Tongue (tissue), 3 donors: ENCODE measurements at places on chromosomes 12 and 14. TPM values are rescaled to one million over a fixed set of nuclear protein-coding genes. Genes with fewer than 3 reads are reported as not detected.

The GTF2H3 gene
- total RNA-seq = 59.3 TPM

The PNMA1 gene
- total RNA-seq = 20.9 TPM

The MAP3K9 gene
- total RNA-seq = 6.7 TPM

The PFKM gene
- 624 TPM for total RNA-seq

The VRTN gene
- total RNA-seq = not detected

The ABCC9 gene
- 121 TPM for total RNA-seq

The STON2 gene
- total RNA-seq = 91.2 TPM

The VWF gene
- total RNA-seq = 101 TPM

The TMEM260 gene
- total RNA-seq = 15.7 TPM

The WASHC4 gene
- 96.8 TPM for total RNA-seq

GRCh38 chr14:32947792-32948191 is 9.1 kb downstream of the NPAS3 start:
- peak; percentile 40 for DNase-seq

DNA sequence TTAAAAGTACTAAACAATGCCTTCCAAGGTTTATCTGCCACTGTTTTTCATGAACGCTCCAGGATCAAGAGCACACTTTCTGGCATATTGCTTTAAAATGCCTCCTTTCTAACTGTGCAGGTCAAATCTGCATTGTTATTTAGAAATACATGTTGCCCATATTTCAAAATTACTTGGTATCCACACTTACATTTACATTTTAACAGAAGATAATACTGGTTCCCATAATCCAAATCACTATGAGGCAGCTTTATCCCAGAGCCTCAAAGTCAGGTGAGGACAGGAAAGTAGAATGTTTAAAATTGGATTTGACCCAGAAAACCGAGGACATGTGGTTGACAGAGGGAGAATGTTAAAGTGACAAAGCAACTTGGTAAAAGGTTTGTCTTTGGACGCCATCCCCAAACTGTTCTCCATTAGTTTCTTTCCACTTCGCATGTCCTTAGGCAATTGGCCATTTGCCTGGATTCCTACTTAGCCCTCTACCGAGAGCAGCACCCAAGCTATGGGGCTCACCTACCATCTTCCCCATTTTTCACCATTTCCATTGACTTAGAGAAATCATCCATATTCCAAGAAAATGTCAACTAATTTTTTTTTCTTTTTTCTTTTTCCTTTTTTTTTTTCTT is 353.0 kb downstream of the PAWR start:
- DNase-seq = no peak

DNA sequence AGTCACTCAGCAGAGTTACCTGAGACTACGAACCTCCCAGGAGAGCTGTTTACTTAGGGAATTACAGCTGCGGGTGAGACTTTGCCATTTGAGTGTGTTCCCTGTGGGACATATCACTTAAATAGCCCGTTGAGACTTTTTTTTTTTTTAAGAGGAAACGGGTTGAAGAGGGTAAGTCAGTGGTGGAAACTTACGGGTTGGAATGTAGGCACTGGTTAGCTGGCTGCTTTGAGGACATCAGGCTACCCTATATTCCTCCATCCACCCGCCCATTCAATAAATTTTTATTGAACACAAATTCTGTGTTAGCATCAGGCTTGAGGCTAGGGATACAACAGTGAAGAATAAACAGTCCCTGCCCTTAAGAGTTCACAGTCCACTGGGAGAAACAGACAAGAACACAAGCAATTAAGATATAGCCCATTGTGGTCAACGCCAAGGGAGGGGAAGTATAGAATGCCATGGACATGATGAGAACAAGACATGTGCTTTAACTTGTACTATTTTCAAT is 88.1 kb upstream of the CPSF6 start:
- peak; percentile 52 for DNase-seq

DNA sequence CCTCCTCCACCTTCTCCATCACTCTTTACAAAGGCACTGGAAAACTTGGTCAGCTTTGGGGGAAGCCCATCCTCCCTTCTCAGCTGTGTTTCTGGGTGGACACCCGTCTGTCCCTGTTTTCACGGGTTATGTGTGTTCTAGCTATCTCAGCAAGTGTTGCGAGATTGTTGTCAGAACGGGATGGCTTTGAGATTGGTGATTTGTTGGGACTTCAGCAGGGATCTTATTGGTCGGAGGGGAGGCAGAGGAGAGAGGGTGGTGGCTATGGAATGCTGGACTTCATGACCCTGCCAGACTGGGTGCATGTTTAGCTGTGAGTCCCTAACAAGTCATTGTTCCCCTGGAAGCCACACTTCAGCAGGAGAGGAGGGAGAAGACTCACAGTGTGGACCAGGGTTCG is 2.1 kb downstream of the USP5 start:
- DNase-seq = no peak

GRCh38 chr12:104522985-104523722 is 66.4 kb downstream of the CHST11 start:
- peak; percentile 28 for DNase-seq

DNA sequence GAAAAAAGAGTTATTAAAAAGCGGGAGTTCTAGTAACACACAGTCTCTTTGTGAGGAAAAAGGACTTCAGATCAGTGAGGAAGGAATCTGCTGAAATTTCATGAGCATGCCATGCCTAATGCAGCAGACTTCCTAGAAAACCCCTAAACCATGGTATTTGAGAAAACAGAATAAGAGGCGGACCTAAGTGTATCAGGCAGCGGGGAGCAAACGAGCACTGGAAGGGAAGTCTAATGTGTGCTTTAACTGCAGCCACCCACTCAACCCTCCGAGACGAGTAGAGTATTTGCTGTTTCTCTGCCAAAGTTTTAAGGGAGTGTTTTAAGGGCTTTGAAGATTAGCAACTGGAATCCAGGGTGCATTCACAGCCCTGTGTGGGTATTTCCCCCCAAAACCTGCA is 36.5 kb downstream of the ACADS start:
- peak; percentile 52 for DNase-seq

GRCh38 chr14:64995291-64995690 is 8.6 kb downstream of the FNTB start:
- no peak for DNase-seq

DNA sequence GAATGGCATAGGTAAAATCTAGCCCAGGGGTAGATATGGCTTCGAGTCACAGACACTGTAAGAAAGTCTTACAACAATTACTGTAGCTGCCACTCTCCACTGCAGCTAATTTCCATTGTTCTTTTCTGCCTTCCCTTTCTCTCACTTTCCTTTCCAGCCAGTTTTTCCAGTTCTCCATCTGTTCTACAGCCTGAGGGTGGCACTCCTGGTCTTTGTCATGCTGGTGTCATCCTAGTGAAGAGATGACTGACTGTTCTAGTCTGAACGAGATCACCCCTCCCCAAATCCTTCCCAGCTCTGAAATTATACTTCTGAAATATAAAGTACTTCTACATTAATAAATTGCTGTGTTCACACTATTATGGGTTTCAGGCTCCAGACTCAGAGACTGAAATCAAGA is 74.2 kb upstream of the CSRP2 start:
- peak; percentile 38 for DNase-seq

GRCh38 chr14:104778694-104779331 is 16.7 kb downstream of the AKT1 start:
- DNase-seq = no peak

- DNase-seq = no peak
These were observed 365.5 kb downstream of the ETNK1 start for GRCh38 chr12:22990501-22990900.

DNA sequence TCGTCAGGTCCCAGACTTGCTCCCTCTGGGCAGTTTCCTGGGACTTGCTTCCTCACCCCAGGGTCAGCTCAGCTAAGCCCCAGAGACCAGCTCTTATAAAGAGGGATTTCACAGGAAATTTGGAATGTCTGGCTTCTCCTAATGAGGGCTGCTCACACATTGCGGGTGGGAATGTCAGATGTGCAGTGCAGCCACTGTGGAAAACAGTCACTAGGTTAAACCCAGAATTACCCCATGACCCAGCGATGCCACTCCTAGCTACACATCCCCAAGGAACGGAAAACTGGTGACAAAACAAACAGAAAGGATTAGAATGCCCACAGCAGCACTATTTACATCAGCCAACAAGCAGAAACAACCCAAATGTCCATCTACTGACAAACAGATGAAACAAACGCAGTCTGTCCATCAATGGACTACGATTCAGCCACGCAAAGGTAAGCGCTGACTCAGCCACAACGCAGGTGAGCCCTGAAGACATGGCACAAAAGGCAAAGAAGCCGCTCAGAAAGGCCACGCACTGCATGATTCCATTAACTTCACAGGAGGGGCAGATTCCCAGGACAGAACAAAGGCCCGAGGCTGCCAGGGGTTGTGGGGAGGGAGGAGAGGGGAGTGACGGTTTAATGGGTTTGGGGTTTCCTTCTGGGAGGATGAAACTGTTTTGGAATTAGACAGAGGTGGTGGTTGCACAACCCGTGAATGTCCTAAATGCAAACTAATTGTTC is 63.0 kb downstream of the NCOR2 start:
- no peak for DNase-seq

DNA sequence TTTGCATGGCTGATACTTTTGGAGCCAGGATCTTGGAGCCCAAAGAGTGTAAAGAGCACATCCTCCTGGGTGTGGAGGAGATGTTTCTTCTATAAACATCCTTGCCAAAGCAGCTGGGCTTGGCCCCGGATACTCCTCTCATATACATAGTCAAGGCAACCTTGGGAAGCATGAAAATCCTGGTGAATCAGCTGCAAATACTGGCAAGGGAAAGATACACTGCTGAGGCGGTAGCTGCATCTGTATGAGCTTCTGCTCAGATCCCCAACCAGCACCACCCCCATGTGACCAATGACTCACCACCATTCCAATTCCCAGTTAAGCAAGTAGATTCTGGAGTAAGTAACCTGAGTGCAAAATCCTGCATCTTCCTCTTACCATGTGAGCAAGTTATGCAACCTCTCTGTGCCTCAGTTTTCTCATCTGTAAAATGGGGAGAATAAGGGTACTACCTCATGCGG is 567.4 kb downstream of the MED13L start:
- peak; percentile 86 for DNase-seq

DNA sequence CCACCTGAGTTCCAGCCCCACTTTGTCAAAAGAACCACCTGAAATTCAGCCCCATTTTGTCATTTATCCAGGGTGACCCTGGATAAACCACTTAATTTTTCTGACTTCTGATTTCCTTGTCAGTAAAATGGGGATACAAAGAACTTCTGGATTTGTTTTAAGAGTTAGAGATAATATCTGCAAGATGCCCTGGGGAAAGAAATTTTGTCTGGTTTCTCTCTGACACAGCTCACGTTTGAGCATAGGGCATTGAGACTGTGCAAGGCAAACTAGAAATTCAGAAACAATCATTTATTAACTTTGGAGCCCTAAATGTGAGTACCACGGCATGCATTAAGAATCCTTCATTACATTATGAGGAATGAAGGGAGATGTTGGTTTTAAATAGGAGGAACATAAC is 37.2 kb downstream of the TMTC2 start:
- DNase-seq = no peak

- no peak for DNase-seq
These were observed 711.5 kb downstream of the RPS29 start for GRCh38 chr14:48874711-48875110.

DNA sequence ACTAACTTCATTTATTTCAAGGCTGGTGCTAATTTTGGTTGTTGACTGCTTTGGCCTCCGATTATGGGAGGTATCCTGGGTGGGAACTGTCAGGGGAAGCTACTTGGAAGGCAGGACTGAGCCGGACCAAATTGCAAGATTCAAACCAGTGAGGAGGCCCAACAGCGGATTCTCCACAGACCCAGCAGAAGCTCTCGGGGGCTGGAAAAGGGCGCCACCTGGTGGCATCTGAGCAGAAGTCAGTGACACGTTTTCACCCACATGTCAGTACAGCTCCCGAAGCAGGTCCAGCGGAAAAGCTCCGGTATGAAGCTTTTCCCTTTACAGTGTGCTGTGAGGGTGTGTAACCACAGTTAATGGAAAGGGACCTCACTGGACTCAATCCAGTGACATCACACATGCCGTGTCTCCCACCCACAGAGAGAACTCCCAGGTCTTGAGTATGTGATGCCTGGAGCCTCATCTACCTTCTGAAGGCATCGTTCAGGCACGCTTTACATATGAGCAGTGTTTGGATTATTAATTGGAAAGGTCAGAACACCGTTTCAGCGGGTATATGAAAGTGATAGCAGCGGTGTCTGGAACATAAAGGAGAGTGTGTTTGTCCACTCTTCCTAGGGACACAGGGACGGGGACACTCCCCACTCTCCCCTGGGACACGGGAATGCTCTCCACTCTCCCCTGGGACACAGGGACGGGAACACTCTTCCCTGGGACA is 3.6 kb upstream of the P2RX2 start:
- peak; percentile 93 for DNase-seq

- no peak for DNase-seq
These were observed 36.0 kb upstream of the GLIPR1 start for GRCh38 chr12:75444429-75445136.

GRCh38 chr14:50331596-50331995 is 19.5 kb downstream of the DMAC2L start:
- no peak for DNase-seq

- no peak for DNase-seq
These were observed 24.0 kb downstream of the ACSM4 start for GRCh38 chr12:7327918-7328317.

DNA sequence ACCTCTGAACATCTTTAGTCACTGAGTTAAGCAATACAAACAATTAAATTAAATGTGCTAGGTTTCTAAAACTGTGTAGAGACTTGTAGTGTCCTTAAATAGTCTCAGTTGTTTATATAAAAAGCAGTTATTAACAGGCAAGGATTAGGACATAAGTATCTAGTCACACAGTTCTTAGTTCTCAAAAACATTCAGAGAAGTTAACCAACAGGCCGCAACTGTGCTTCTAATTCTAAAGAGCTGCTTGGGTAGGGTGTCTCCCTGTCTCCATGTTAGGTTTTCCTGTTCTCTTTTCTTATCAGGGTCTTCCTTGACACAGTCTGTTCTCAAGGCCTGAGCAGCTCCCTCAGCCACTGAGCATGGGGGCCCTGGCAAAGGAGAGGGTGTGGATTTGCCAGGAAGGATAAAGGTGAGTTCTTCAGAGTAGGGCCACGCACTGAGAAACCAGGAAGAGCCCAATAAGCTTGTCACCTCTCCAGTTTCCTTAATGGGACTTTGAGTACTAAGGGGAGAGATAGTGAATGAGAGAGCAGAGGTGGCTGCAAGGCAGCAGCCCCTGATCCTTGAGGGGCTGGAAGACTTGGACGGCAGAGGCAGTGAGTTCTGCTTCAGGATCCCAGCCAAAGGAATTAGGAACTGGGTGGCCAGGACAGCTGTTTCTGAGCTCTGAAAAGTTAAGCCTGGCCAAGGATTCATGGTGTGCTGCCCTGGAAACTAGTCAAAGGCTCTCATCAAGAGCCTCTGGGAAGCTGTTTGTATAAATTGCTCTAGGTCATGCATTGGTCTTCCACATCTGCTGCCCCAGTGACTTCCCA is 177.3 kb downstream of the MYRFL start:
- DNase-seq = peak; percentile 96

DNA sequence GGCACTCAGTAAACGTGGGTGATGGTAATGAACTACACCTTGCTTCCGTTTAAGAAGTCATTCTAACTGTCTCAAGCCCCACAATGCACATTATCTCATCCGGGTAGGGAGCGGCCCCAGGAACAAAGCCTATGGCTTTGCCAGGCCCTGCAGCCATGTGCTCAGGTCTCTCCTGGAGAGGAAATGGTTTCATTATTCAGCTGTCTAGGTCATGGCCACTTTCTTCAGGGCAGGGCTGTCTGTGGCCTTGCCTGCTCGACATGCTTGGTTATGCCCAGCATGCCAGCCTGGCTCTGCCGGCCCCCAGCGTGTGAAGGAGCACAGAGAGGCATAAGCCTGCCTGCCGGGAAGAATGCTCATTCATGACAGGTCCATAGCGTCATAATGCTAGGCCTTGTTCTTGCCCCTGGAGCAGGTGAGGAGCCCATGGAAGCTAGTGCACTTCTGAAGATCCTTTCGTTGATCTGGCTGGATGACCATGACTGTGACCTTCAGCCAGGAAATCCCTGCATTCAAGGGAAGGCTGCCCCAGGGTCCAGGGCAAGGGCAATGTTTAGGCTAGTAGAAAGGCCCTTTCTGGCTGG is 26.3 kb upstream of the FOS start:
- DNase-seq = no peak
